ENCODE measurements at places on chromosomes 12 and 14. TPM values are rescaled to one million over a fixed set of nuclear protein-coding genes. Genes with fewer than 3 reads are reported as not detected.

Gene CLEC9A
- total RNA-seq: not detected

Gene GPR162
- total RNA-seq: 1.7 TPM

Gene LBHD2
- not detected for total RNA-seq

Gene SLC41A2
- 6.8 TPM for total RNA-seq

Gene DPF3
- total RNA-seq: 32.8 TPM

Gene LRRK2
- 1.1 TPM for total RNA-seq

Gene IL22
- total RNA-seq: not detected

Gene ARHGEF25
- 6.3 TPM for total RNA-seq

Gene ANAPC5
- 174 TPM for total RNA-seq

Gene SLC25A21
- total RNA-seq: 0.90 TPM

Gene DEPDC4
- total RNA-seq: 0.72 TPM

Gene CLEC2A
- not detected for total RNA-seq

Gene PTCSC3
- not detected for total RNA-seq

Gene SRGAP1
- total RNA-seq: 10.0 TPM

Gene OR6C75
- total RNA-seq: not detected

Gene RPAP3
- total RNA-seq: 10.6 TPM

Gene REC8
- 0.36 TPM for total RNA-seq

Gene FOXG1
- total RNA-seq: not detected

Gene OR11H7
- total RNA-seq: not detected

All from IMR-90 (cell line).